Activated B cell treated with CpG ODN at 0.5 μM for 24 hours (primary cell): ENCODE measurements at places on chromosomes 2 and 18. TPM values are rescaled to one million over a fixed set of nuclear protein-coding genes. Genes with fewer than 3 reads are reported as not detected.

GRCh38 chr2:45379399-45380087, 231.5 kb downstream of the SRBD1 start:
- no peak for DNase-seq

DNA sequence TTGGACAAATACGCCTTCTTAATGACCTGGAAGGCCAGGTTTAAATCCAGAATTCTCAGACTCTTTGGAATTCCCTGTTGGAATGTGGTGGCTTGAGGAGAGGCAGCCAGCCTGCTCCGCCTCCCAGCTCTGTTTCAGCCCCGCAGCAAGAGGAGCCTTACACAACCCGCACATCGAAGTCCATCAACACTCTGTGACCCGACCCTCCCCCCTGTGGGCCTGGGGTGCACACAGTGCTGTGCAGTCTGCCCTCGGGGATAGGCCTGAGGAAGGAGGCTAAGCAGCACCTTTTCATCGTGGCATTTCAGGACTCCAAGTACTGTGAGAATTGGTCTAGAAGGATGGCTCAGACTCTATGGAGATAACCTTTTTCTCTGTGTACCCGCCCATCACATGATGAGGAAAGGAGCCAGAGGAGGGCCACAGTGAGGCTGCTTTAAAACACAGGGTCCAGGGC, 73.7 kb downstream of the GREB1L start:
- DNase-seq, result no peak

- no peak for DNase-seq
Observed at GRCh38 chr2:204892506-204893255, 347.4 kb downstream of the PARD3B start.

DNA sequence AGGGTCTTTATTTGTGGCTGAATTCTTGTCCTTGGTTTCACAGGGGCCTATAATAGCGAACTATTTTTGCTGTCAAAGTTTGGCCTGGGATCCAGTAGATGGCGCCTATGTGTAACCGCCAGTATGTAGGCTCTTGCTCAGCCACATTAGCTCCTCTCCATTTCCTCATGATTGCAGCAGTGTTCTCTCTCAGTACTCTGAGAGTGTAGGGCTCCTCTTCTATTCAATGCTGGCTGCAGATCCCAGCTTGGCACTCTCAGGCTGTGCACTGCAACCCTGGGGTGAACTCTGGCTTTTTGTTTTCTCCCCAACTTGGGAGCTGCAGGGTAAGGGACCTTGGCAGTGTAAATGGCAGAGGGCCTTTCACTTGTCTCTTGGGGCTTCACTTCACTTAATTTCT, 344.6 kb upstream of the CHAC2 start:
- no peak for DNase-seq

C2orf72 gene
- not detected in 2 replicates for total RNA-seq

DNA sequence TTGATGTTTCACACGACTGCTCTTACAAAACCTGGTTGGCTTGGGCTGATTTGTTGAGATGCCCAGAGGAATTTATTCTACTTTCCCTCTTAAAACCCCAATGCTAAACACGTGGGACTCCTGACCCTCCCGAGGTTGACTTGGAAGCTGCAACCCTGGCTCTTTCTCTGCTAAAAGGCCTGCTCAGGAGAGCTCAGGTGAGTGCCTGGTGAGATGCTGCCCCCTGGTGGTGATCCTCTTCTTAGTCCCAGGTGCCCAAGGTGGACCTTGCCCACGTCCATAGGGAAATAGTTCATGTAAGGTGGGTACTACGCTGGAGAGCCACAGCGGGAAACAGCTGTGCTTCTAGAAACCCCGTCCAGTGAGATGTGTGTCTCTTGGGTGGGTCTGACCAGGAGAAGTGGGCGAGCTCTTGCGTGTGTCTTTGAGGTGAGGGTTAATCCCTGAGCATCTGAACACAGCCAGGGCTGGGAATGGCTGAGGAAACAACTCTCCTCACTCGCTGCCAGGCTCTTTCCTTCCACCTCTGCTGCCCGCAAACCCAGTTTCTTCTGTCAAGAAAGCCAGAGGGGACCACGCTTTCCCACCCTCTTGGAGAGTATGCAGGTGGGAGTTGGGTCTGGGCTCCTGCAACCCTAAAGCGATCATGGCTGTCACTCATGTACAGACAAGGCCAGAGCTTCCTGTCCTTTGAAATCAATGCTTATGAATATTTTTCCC, 25.5 kb upstream of the PXDN start:
- DNase-seq, result no peak

DNA sequence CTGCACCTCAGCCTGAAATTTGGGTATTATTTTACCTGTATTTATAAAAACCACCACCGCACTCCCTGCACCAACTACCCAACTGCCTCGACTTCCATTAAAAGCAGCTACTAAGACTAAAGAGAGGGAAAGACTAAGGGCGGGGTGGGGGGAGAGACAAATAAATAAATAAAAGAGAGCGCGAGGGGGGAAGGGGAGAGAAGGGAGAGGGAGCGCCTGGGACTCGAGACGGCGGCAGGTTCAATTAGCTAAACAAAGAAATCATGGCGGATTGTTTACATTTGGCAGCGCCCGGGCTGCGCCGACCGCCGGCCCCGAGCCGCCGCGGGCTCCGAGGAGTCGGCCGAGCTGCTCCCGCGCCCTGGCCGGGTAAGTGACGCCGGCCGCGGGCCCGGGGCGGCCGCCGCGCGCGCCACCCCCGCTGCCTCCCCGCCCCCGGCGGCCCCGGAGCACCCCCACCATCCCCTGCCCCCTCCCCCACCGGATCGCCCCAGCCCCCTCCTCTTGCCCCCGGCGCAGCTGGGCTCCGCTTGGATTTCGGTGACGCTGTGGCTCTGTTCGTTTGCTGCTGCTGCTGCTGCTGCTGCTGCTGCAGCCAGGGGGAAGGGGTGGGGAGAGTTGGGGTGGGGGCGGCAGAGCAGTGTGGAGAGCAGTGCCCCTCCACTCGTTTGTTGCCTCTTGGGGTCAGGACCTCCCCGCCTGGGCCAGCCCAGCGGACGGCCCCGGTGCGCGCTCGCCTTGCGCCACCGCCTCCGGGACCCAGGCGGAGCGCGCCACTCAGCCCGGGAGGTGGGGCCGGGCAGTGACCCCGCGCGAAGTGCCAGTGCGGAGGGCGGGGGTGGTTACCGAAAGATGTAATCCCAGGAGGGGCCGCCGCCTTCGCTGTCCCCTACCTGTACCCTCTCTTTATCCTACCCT, 187.2 kb upstream of the FANCL start:
- no peak for DNase-seq

- DNase-seq, result no peak
Observed at GRCh38 chr2:160907738-160908137, 252.5 kb upstream of the TANK start.

DNA sequence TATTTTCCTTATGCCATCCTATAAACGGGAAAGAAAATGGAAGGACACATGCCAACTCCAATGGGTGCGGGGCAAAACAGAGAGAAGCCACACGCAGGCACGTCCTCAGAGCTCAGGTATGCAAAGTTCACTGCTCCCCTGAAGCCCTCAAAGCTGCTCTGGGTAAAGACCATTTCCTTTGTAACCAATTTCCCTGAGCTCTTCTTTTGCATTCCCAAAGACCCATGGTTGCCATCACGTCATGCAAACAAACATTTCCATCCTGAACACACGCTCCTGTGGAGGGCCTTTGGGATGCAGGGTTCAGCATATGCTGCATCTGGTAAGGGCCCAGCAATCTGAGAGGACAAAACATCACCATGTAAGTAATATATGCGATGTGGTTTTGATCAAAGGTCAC, 69.4 kb downstream of the EMILIN2 start:
- DNase-seq, result no peak

GRCh38 chr18:56162311-56163265, 475.8 kb downstream of the TXNL1 start:
- DNase-seq, result no peak

DNA sequence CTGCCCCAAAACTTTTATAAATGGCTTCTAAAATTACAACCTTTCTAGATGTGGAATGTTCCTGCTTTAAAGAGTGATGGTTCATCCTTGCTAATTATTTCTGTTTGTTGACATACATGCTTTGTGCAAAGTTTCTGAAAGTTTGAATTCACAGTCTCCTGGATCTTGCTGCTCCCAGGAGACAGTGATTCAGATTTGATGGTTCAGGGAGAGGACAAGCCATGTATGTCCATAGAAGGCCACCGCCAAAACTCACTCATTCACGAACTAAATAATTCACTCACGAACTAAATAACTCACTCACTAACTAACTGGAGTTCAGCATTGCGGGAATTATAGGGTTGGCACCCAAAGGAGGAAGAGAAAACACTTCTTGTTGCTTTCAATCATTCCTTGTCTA, 416.5 kb upstream of the ZEB2 start:
- DNase-seq, result no peak

DNA sequence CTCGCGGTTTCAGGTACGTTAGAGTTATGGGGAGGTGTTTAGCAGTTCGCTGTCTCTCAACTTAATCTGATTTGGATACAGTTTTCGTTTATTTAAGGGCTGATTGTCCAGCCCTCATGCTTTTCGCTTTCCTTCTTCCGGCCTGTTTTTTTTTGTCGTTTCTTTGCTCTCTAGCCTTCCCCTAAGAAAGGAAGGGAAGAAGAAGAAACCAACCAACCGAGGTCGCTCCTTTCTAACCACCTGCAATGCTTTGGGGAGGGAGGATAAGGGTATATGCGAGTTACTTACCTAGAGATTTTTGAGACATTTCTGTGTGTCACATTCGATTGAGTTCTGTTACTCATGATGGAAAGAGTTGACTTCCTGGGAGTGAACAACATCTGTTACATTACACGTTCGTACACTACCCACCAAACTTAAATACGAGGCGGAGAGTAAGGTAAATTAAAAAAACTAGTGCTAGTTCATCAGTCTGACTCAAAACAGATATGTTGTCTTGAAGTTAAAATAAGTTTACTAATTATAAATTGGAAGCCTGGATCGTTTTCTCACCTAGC, 918 bp downstream of the EIF5B start:
- DNase-seq, result no peak

DNA sequence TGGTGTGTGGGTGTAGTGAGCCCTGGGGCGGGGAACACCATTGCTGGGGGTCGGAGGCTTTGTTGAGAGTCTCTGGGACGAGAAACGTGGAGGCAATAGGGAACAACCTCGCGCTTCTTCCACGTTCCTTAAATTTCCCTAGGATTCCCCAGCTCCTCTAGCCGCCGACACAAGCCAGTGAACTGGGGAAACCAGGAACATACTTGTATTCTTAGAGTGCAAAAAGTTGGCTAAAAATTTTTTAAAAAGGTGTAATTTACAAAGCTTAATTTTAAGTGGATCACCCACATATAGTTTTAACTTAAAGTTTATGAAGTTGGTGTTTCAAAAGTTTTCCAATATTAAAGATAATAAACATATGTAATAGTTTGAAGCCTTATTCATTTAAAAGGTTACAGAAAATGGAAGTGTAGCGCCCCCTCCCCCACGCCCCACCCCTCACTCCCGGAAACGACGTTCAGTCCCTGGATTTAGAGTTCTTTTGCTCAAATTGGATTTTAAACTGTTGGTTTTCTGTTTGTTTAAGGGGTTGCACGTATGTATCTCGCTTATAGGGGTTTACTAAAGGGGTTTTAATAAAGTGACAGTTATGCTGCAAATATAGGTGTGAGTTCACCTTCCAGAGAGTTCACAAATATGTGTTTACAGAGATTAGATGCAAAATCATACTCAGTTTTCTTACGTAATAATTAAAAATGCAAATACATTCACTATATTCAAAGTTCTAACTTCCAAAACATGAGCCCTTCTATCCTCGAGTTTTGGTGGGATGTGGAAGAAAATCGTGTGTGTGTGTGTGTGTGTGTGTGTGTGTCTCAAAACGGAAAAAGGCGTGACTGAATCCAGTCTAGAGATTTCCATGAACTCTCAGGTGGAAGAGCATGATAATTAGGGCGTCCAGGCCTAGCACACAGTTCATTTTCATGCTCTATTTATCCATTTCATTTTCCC, 872 bp downstream of the DSG2 start:
- DNase-seq, result no peak

TFCP2L1 gene
- total RNA-seq, result 0.05 and 0.13 TPM in 2 replicates

UGT1A10 gene
- total RNA-seq, result not detected in 2 replicates

DNA sequence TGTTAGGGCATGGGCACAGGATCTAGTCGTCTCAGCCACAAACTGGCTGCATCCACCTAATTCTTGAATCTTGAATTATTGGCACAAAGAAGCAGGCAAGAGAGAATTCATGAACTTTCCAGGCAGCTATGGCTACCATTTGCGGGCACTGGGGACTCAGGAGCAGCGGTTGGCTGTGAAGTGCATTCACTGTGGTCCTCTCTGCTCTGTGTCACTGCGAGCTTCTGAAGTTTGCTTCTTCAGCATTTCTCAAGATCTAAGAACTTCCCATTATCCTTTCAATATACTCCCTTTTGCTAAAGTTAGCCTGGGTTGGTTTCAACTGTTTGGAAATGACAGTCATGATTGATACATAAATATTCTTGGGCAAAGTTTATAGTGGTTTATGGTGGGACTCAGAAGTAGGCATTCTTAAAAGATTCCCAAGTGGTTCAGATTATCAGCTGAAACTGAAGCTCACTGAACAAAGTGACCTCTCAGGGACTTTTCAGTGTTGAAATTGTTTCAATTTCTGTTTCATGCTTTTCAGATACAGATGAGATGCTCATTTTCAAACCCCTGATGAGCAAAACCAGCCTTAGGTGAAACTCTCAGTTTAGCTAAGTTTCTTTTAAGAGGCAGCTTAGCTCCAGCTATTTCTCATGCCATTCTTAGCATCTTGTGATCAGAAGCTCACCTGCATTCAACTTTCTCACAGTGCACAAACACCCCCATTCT, 1258.3 kb upstream of the GYPC start:
- no peak for DNase-seq

DNA sequence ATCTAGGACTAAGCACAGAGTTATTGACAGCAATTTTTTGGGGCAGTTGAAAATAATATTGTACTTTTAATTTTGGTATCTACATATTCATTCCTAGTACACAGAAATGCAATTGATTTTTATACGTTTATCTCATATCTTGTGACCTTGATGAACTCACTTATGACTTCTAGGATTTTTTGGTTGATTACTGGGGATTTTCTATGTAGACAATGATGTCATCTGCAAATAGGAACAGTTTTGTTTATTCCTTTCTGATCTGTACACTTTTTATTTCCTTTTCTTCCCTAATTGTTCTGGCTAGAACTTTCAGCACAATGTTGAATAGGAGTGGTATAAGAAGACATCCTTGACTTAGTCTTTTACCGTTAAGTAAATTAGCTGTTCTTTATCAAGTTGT, 143.5 kb upstream of the PGAP1 start:
- no peak for DNase-seq

NETO1 gene
- total RNA-seq, result 9.1 and 10.1 TPM in 2 replicates

DNA sequence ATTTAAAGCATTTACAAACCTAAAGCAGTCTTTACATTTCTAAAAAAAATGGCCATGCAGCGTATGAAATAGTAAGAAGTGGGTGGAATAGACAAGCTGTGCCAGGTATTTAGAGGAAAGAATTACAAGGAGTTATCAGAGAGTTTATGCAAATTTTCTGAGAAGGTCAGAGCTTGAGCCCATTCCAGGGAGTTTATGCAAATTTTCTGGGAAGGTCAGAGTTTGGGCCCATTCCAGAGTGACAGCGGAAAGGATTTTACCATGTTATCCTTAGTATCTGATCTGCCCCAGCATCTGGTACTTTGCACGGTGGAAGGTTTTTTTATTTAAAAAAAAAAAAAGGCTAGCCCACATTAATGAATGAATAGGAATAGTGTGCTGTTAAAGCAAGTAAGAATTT, 1.4 kb upstream of the DOK6 start:
- DNase-seq, result no peak

NOL4 gene
- total RNA-seq, result not detected in 2 replicates
